ENCODE measurements at places on chromosomes 5 and 9.

- DNase-seq = no peak
Observed at GRCh38 chr9:132216861-132217619, 55.2 kb downstream of the NTNG2 start.

DNA sequence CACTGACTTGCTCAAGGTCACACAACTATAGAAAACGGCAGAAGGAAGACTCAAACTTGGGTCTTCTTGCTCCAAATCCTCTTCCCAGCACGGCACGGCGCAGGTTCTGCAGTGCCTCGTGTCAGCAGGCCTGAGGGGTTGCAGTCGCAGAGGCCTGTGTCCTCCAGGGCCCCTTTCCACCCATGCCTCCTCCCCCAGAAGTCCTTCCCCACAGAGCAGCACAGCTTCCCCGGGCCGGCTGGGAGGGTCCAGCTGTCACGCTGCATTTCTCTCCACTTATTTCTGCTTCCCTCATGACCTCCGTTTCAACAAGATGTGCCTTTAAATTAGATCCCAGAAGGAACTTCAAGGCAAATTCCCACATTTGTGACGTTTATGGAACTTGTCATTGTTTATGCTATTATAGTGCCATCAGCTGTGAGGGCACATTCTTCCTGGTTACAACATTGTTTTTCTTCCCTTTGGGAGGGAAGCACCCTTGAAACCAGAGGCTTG is 148.4 kb downstream of the C5orf15 start:
- DNase-seq = no peak

- no peak for DNase-seq
Observed at GRCh38 chr5:122007546-122007945, 45.8 kb downstream of the SRFBP1 start.

DNA sequence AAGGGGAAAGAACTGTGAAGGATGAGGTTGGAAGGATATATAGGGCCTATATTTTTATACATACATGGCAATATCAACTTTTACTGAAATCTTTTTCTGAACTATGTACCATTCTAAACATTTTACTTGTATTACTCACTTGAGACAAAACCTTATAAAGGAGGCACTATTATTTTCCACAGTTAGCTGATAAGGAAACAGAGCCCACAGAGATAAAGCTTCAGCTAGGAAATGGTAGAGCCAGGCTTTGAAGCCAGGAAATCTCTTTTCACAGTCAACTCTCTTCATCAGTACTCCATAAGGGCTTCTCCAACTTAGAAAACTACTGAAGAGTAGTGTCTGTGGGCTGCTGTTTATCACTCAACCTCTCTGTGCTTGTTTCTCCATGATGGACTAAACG is 613.7 kb downstream of the PRELID2 start:
- DNase-seq = no peak

- DNase-seq = no peak
Observed at GRCh38 chr9:75811692-75812091, 78.8 kb upstream of the PCSK5 start.

DNA sequence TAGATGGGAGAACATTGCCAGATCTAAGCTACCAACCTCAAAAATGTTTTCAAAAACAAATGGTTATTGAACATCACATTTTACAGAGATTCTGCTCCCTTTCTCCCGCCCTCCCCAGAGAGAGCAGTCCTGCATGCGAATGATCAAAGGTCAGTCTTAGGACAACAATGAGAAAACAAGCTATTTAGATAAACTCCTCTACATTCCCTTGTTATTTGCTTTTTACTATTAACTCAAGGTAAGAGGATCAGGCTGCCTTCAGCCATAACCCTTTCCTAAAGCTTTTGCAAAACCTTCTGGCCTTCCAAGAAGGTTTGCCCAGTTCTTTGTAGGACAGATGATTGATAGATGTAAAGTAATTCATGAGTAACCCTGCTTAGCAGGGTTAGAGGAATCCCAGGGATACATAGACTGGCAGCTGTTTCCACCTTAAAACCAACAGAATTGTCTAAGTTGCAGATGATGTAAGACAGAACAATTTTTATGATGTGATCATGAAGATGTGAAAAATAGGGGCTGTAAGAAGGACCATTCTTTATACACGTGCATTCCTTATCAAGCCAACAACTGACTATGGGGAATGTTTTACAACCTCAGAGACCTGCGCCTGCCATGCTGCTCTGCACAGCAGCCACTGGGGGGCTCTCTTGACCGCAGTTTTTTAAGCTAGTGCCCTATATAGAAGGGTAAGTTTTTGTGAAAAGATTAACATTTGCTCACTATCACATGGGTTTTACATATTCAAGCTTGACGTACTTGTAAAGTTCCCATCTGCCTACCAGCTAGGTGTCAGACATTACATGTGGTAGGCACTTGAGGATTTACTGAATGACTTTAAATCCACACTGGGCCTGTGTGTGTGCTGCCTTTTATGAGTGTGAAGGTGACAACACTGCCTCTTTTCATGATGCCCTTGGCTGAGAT is 2.3 kb upstream of the ZNF782 start:
- peak; percentile 56 for DNase-seq

DNA sequence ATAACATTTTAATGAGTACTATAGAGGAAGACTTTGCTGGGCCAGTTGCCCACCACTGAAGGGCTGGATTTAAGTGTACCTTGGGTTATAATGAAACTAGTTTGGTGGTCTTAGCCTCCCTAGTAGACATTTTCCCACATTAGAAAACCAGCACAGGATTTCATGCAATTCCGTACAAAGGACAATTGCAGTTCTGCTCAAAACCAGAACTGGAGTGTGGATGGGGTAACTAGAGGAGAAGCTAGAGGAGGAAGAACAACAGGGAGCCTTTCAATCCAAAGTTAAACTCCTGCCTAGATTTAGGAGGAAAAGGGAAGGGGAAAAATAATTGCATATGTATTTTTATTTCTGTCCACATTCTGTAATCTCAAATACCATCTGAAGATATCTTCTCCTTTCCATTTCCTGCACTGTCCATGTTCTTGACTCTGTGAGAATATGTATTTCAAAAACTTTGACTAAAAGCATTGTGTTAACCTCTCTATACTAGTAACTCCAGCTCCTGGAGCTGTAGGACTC is 97.5 kb upstream of the SSBP2 start:
- no peak for DNase-seq

DNA sequence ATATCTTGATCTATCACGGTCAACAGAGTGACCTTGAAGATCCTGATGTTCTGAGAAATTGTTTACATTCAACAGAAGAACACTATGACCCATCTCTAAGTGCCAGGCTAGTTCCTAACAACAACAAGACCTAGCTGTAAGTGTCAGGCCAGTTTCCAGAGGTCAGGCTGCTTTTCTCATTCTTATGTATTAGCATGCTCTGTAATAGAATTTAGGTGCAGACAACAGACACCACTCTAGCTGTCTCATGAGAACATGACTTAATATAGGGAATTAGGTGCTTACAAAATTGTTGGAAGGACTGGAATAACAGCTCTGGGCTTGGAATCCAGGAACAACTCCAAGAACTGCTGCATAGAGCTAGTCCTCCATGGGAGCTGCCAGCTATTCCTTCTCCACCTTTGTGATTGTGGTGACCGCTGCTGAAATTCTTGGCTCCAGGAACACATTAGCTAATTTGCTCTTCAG is 138.7 kb downstream of the SNX18 start:
- no peak for DNase-seq

- no peak for DNase-seq
Observed at GRCh38 chr5:14816999-14817761, 54.4 kb downstream of the ANKH start.

GRCh38 chr5:136506131-136506530 is 140.8 kb upstream of the TRPC7 start:
- DNase-seq = no peak

DNA sequence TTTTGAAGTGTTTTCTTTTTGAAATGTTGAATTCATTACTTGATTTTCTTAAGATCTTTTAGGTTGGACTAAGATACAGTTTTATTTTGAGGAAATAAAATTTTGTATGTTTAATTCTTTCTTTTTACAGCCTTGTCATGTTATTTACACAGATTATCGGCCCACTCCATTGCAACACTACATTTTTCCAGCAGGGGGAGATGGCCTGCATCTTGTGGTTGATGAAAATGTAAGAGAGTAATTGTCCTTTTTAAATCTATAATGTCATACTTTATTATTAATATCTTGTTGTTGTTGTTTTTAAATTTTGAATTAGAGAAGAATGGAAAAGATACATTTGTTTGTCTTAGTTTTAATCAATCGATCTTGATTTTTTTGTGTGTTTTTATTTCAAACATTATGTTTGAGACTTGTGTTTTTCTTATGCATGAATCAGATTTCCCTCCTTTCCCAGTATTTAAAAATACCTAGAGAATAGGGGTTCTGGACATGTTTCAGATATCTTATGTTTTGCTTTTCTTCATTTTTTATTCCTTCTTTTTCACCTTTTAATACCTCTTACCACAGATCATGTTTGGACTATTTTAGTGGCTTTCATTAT is 36.7 kb downstream of the MTREX start:
- peak; percentile 46 for DNase-seq

DNA sequence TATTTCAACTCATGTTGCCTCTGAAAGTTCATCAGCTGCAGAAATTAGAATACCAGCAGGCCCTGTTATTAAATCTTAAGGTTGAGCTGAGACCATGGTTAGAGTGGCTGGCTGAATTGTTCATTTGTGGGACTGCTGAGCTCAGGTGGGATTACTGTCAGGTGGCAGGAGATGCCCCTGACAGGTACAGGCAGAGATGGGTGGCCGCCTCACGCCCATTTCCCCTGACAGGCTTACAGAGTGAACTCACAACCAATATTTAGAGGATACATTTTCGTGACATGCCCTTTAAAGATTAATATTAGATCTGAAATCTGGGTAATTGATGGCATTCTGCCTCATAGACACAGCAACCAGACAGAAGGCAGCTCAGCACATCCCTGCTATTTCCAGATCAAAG is 136.0 kb downstream of the MVB12B start:
- no peak for DNase-seq

DNA sequence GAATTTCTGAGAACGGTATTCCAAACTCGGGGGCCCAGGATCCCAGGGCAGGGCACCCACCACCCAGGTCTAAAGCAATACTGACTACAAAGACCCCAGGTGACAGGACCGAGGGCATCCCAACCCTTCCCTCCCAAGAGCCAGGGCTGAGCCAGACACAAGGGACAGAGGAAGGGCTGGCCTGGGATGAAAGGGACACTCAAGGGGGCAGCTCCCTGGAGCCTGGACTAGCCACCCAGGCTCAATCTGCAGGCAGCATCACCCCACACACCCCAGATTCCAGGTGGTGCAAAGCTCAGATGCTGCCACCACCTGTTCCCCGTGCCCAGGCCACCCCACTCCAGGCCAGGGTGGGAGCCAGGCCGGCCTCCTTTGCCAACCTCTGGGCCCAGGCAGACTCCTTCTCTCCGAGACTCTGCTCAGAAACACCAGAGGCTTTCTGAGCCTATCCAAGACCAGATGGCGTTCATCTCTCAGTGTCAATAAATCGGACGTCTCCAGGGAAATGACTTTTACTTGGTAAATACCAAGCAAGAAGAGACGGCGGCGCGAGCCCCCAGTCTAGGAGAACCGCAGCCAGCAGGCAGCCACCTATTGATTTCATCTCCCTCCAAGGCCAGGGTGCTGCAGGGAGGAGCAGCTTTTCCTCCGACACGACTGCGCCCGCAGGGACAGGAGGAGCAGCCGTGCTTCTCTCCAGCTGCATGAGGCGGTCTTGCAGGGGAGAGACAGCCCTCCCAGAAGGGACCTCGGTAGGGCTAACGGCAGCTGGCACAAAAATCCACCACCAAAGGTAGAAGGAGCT is 94.1 kb upstream of the ADAMTS2 start:
- no peak for DNase-seq

GRCh38 chr5:178449163-178450070 is 140.8 kb downstream of the COL23A1 start:
- no peak for DNase-seq

GRCh38 chr9:86246752-86247161 is 12.7 kb downstream of the C9orf153 start:
- DNase-seq = peak; percentile 50

DNA sequence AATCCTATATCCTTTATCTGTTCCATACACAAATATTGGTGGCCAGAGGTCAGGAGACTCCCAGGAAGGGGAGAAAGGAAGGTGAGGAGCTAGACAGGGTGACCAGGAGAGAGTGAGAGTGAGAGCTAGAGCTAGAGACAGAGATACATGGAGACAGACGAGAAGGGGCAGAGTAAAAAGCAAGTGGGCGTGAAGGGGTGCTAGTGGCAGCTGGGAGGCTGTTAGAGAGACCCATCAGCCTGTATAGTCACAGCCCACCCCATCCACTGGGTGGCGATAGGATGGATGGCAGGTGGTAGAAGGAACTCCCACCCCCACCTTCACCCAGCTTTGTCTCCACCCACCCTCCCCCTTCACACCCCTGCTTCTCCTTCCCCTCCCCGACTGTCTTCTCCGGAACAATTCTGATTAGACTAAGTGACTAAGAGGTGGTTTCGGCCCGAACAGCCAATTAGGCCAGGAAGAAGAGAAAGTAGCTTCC is 32.8 kb downstream of the PCDH1 start:
- DNase-seq = peak; percentile 12

- no peak for DNase-seq
Observed at GRCh38 chr9:114126247-114127060, 27.4 kb upstream of the KIF12 start.

DNA sequence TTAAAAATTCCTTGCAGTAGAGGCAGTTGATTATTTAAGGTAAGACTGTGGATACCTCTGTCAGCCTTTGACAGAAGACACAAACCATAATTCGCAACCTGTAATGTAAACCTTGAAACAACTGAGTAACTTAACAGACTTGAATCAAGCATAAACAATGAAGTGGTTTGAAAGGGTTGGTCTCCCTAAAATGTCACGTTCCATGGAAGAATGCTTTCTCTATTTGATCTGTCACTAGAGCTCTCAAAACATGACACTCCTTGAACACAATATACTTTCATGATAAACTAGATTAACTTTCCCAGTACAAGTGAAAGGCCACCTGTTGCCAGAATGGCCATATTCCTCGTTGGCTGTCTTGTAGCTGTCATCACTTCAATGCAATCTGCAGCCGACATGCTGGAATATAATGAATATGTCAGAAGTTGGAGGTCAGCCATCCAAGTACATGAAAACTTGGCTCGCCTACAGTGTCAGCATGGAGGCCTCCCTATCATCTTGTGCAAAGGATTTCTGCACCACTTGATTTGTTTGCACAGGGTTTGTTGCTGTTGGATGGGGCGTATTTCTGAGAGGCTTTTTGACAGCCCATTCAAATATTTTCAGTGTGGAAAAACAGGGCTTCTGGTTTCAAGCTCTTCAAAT is 228.0 kb downstream of the TLE4 start:
- DNase-seq = peak; percentile 43

- no peak for DNase-seq
Observed at GRCh38 chr5:142998316-142999020, 228.3 kb downstream of the ARHGAP26 start.

- no peak for DNase-seq
Observed at GRCh38 chr5:10633271-10634049, 69.6 kb downstream of the ANKRD33B start.

- no peak for DNase-seq
Observed at GRCh38 chr9:137298401-137299202, 3.5 kb downstream of the NRARP start.
